CD4-positive, alpha-beta T cell treated with Interleukin-6 at 100 ng/mL for 8 hours (primary cell): ENCODE measurements at places on chromosomes 6 and 20.

DNA sequence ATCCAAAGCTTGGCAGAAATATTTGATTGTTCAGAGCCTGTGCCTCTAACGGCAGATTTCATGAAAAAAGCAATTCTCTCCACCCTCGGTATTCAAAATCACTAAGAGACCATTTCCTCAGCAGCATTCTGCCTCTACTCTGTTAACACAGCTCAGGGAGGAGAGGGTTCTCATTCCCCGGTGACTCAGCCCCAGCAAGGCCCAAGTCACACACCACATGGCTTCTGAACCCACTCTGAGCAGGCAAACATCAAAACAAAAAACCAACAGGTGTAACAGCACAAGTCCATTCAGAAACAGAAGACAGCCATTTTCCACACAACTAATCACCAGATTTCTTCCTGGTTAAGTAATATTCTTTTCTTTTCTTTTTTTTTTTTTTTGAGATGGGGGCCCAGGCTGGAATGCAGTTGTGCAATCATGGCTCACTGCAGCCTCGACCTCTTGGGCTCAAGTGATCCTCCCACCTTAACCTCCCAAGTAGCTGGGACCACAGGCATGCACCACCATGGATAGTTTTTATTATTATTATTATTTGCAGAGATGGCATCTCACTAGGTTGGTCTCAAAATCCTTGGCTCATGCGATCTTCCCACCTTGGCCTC, 55.4 kb downstream of the GFOD1 start:
- DNase-seq, result peak; percentile 23

DNA sequence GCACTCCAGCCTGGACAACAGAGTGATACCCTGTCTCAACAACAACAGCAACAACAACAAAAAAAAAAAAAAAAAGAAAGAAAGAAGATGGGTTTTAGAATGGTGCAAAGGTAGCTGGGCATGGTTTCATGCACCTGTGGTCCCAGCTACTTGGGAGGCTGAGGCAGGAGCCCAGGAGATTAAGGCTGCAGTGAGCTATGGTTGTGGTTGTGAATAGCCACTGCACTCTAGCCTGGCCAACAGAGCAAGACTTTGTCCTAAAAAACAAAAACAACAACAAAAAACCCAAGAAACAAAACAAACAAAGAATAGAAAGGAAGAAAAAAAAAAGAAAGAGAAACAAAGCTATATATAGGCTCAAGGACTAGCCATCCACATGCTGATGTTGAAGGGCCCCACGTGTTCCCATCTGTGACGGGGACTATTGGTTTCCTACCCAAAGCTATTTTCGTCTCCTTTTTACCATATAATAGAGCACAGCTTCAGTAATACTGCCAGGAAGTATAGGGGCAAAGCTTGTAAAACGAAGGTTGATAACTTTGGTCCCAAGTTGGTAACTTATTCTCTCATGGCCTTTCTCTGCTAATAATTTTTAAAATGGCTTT, 7.9 kb upstream of the EEF1E1 start:
- no peak for DNase-seq

- DNase-seq, result no peak
Measured at GRCh38 chr6:150964765-150965164, 99.3 kb downstream of the MTHFD1L start.

DNA sequence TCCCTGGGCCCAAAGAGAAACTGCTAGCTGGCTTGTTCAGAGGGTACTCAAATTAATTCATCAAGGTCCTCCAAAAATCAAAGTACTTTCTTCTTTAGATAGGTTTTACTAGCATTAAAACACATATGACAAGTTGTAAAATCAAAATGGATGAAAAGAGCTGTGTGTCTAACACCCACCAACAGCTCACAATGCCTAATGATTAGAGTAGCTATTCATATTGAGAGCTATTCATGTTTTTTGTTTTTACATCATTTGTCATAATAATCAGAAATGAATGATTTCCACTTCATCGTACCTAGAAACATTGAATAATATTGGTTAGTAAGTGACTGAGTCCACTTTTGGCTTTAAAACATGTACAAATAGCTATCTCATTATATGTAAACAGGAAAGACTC, 289.9 kb upstream of the RUNX2 start:
- DNase-seq, result no peak
